Activated CD4-positive, CD25-positive, alpha-beta regulatory T cell treated with anti-CD3 and anti-CD28 coated beads, Interleukin-2, amount 50 U/mL, for 72 hours (primary cell): ENCODE measurements at places on chromosomes 12 and 14.

DNA sequence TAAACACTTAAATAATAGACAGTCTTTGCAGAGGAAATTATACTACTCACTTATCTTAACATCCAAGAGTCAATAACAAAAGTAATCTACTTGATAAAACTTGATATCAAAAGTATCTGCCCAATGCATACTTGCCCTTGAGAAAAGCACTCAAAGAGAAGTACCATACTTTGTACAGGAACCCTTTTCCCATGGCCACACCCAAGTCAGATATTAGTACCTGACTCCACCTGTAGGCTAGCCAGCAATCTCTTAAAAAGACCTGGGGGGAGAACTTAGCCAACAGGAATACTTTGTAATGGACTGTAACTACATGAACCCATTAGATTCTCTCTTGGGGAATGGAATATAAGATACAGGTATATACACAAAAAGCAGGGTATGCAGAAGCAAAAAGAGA lies 99.6 kb upstream of the HECTD1 start:
- DNase-seq: no peak

GRCh38 chr14:58107947-58108552 lies 44.0 kb downstream of the ARMH4 start:
- DNase-seq: no peak

DNA sequence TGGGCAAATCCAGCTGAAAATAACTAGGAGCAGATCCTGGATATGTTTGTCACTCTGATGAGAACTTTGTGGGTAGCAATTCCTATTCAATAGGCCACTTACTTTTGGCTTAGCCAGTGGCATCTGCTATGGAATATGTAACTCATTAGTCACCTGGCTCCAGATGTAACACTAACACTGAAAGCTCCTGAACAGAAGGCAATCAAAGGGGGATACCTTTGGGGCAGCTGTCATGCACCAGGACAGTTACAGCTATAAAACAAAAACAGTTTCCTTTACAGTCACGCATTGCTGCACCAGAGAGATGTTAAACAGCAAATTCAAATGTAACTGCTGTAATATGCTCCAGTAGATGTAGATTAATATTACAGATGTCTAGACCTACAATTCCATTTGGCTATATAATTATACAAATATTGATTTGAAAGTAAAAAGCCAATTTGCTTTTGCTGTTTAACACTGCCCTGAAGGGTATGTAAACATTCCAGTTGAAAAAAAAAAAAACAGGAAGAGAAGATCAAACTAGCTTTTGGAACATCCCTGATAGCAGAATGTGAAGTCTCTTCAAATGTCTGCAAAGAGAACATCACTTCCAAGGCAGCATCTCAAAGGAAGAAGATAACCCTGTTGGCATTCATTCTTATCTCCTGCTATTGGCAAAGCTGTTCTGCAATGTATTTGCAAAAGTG lies 18.4 kb downstream of the RACGAP1 start:
- DNase-seq: no peak

DNA sequence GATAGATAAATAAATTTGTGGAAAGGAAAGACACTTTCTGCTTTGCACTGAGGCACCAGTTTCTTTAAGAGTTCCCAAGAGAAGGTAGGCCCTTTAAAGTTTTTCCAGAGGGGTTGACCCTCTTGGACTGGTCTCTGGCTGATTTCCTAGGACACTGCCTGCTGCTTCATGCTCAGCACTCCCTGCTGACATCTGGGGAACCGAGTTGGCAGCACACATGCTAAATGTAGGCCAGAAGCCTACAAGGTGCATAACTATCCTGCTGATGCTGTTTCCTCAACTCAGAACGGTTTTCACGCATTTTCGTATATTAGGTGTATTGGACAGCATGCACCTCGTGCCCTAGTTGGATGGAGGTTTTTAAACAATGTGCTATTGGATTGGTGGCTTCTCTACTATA lies 887.2 kb upstream of the SEL1L start:
- DNase-seq: no peak

GRCh38 chr12:30687265-30687986 lies 8.2 kb downstream of the IPO8 start:
- no peak for DNase-seq

- no peak for DNase-seq
These were observed 4.1 kb downstream of the TEAD4 start for GRCh38 chr12:2963154-2963759.

DNA sequence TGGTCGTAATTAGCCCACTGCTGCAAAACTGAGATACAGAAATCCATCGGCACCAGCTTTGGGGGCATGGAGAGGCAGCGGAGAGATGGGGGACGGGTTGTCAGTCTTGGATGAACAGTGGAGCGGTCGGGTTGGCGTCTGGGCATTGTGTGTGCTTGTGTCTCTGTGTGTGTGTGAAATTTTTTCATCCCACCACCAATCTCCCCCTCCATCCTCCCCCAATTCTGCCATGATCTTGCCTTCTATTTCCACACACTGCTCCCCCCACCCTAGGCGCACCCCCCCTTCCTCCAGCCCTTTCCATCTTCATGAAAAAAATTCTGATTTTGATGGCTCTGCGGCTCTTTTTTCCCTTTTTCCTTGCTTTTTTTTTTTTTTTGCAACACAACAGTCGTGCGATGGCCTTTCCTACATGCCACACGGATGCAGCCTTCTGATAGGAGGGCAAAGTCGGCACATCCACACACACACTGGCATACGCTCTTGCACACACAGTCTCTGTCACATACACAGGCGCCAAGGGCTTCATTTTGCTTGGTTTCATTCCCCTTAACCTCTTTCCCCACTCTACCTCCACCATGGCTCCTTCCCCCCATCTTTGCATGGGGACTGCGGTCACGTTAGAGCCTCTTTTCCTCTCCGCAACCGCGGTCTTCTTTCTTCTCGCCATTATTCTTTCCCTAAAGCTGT lies 3.3 kb downstream of the NRXN3 start:
- DNase-seq: no peak

DNA sequence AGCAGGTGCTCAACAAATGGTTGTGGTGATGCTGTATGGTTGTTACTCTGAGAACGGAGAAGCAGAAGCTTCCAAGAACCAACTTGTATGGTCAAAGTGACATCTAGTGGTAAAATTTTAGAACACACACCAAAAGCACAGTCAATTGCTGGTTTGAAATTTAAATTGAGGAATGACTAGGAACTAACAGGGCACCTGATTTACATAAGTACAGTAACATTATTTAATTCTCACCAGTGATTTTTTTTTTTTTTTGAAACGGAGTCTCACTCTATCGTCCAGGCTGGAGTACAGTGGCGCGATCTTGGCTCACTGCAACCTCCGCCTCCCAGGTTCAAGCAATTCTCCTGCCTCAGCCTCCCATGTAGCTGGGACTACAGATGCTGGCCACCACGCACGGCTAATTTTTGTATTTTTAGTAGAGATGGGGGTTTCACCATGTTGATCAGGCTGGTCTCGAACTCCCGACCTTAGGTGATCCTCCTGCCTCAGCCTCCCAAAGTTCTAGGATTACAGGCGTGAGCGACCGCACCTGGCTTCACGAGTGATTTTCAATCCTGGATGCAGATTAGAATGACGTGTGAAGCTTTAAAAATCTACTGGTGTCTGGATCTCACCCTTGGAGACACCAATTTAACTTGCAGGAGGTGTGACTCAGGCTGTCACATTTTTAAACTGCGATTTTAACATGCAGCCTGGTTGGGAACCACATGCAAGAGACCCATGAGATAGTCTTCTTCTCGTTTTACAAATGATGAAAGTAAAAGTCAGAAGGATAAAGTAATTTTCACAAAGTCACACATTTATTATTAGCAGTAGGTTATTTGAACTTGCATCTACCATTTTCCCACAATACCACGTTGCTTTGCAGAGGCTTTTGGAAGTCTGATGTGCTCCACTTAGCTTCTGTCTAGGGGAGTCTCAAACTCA lies 14.1 kb upstream of the NUMB start:
- no peak for DNase-seq

GRCh38 chr14:59919570-59920377 lies at the start of gene LRRC9:
Gene LRRC9, plus strand, starts transcription at chr14:59920144.
- no peak for DNase-seq
